ENCODE measurements at places on chromosomes 5 and 9.
A peak's percentile ranks its signal among the peaks of the same experiment; 100 is the strongest.

- DNase-seq: no peak
These were observed 123.6 kb upstream of the PITX1 start for GRCh38 chr5:135157421-135158313.

- no peak for DNase-seq
These were observed 210.8 kb downstream of the NFIB start for GRCh38 chr9:14103115-14103514.

DNA sequence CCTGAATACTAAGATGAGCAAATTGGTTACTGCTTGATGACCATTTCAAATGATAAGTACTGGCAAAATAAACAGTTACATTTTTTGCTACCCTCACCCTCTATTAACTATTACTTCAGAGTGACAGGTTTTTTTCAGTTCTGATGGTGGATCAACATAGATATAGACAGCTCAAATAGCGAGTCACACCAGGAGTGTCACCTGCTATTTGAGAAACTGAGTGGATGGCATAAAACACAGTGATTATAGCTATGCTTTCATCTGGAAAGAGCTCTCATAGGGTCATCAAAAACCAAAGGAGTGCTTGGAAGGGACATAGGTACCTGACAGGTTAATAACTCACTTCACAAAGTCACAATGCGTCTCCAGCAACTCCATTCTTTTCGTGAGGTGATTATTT is 244.5 kb upstream of the C9orf72 start:
- DNase-seq: no peak

DNA sequence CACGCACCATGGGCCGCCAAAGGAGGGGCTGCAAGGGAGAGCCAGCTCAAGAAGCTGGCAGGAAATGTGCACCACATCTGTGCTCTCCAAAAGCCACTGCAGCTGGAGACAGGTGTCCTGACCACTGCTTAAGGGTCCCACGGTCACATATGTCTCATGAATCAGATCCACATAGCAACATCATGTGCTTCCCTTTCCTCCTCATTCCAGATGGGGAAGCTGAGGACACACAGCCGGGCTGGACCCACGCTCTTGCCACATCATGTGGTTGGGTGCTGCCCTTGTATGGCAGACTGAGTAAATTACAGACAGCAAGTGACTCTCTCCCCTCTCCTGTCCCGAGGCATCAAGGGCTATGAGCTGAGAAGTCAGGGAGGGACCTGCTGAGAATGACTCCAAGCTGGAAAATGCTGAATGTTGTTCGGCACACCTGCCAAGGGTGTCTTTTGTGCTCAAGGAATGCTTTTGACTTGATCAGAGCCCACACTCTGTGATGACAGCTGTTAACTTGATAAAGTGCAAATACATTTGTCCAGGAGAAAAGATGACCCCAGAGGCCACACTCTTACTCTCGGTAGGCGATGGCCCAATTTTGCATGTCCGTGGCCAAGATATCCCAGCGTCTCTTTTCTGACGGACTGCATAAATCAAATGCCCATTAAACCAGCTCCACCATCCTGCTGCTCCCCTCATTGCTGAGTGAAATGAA is 58.2 kb downstream of the NSUN2 start:
- no peak for DNase-seq

DNA sequence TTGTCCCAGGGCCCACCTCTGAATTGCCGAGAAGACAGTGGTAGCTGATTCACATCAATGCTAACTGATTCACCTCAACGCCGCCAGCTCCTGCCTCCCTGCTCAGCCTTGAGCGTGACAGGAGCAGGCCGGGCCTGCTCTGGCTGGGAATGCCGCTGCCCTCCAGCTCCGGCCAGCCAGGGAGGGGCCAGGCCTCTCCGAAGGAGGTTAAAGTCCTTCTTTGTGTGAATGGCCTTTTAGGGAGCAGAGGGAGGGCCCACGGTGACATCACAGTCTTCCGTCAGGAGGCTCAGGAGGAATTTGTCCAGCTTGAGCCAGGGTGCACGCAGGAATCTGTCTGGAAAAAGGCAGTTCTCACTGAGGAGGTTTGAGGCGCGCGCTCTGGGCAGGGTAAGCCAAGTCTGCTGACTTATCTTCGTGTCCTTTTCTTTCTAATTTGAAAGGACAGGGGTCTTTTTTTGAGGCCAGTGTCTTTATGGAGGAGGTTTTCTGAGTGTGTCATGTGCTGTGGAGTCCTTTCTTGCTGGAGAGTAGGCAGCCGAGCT is 82.7 kb downstream of the C9orf152 start:
- DNase-seq: no peak

DNA sequence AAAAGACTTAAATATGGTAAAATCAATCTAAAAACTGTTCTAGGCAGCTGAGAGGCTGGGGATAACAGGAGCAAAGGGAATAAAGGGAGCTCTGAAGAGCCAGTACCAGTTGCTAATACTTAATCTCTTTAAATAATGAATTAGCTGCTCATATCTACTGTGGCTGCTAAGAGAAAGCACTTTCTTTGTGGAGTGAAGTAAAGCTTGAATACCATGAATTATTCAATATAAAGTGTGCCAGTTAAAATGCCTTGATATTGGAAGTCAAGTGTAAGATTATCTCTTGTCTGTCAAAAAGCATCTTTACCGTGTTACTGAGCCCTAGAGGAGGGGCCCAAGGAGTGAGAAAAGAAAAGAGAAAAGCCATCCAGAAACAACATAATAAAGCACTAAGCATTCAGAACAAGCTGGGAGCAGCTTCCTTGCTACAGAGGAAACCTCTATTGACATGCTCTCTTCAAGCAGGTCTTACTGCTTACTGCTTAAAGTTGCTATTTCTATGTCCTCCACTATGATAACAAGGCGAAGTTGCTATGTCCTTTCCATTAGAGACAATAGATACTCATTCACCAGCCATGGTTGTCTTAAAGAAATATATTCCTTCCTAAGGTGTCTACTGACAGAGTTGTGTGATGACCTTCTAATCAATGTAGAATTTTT is 297.4 kb downstream of the CETN3 start:
- no peak for DNase-seq

DNA sequence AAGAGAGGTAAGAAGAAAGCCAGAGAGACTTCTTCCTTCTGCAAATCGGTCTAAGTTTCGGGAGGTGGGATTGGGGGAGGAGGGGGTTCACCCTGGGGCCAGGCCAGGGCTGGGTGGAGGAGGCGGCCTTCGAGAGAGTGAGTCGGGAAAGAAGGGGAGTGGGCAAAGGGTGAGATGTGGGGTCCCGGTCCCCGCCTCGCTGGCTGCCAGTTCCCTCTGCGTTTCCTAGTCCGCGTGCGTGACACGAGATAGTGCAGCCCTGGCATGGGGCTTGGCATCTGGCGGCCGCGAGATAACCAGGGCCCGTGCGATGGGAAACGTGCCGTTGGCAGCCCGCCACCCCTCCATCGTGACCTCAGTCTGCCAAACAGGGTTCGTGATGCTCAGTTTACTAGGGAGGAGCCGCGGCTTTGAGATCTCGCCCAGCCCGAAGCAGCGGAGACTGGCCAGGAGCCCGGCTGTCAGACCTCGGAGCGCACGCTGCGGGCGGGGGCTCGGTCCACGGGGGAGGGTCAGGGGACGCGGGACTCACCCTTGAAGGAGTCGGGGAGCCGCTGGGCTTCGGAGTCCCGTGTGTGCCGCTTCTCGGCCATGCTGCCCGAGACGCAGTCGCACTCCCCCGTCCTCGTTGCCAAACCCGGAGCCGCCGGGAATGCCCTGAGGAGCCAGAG is at the start of gene STOM:
Gene STOM, minus strand, starts transcription at position 656 of the 671 bp plus-strand sequence. Its CDS starts 63 bp downstream, at position 593.
- DNase-seq: peak; percentile 99

- no peak for DNase-seq
These were observed 24.0 kb downstream of the VLDLR start for GRCh38 chr9:2645569-2645968.

DNA sequence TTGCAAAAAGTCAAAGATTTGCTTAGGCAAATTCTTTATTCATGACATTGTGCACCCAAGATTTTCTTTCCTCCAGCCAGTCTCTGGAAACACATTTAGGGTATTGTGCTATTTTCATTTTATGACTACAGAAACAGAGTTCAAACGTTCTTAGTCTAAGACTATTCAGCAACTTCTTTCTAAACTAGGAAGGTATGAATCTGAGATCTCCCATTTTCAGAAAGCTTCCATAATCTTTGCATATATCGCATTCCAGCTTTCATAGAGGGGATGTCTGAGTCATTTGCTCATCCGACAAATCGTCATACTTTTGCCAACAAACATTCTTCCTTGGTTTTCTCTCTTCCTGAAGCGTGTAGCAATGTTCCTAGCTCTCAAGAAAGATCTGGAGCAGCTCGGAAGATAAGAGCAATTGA is 1.6 kb upstream of the PAPPA start:
- DNase-seq: no peak

GRCh38 chr9:97504381-97505216 is 3.1 kb downstream of the TMOD1 start:
- DNase-seq: peak; percentile 59

- DNase-seq: no peak
These were observed 310.1 kb downstream of the ZNF608 start for GRCh38 chr5:124436294-124436693.

GRCh38 chr9:21252721-21253547 is 13.1 kb upstream of the IFNA14 start:
- no peak for DNase-seq

GRCh38 chr5:141172381-141173204 is at the start of gene PCDHB7:
Gene PCDHB7 (plus strand): TSS chr5:141172644. CDS start chr5:141172836, 192 bp downstream.
- no peak for DNase-seq

GRCh38 chr5:37838152-37838932 is 1.5 kb downstream of the GDNF start:
- no peak for DNase-seq

DNA sequence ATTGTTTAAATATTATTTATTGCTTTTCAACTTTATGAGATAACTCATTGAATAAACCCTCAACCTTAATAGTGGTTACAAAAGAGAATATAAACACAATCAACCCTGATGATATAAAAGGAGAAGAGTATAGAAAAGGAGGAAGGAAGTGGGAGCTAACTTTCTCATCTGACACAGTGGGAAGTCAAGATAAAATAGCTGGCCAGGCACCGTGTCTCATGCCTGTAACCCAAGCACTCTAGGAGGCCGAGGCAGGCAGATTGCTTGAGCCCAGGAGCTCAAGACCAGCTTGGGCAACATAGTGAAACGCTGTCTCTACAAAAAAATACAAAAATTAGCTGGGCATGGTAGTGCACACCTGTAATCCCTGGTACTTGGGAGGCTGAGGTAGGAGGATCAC is 93.5 kb downstream of the PPP2R2B start:
- no peak for DNase-seq

- DNase-seq: no peak
These were observed 7.3 kb upstream of the SLC25A51 start for GRCh38 chr9:37911271-37911681.

- no peak for DNase-seq
These were observed 80.4 kb downstream of the RGS3 start for GRCh38 chr9:113543982-113544303.

DNA sequence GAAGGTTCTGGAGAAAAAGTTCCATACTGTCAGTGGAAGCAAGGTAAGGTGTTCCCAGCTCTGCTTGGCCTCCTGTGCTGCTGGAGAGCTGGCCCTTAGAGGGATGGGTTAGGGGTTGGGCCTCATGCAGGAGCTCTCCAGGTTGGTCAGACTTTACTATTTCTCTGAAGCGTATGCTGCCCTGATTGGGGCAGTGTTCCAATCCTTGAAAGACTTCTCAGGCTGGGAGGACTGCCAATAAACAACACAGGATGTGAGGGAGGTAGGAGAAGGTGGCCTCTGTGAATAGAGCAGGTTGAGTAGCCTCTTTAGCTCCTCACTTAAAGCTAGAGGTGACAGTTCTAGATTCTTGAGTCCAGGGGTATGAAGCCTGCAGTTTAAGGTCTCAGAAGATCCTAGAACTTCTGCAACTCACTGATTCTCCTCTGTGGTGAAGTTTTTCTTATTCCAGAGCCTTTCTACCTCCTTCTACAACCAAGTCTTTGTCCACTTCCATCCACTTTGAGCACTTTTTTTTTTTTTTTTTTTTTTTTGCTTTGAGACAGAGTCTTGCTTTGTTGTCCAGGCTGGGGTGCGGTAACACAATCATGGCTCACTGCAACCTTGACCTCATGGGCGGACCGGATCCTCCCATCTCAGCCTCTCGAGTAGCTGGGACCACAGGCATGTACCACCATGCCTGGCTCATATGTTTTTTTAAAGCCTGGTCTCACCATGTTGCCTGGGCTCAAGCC is 3.0 kb downstream of the HNRNPAB start:
- peak; percentile 35 for DNase-seq

GRCh38 chr9:98362624-98363252 is 107.3 kb upstream of the TBC1D2 start:
- no peak for DNase-seq

DNA sequence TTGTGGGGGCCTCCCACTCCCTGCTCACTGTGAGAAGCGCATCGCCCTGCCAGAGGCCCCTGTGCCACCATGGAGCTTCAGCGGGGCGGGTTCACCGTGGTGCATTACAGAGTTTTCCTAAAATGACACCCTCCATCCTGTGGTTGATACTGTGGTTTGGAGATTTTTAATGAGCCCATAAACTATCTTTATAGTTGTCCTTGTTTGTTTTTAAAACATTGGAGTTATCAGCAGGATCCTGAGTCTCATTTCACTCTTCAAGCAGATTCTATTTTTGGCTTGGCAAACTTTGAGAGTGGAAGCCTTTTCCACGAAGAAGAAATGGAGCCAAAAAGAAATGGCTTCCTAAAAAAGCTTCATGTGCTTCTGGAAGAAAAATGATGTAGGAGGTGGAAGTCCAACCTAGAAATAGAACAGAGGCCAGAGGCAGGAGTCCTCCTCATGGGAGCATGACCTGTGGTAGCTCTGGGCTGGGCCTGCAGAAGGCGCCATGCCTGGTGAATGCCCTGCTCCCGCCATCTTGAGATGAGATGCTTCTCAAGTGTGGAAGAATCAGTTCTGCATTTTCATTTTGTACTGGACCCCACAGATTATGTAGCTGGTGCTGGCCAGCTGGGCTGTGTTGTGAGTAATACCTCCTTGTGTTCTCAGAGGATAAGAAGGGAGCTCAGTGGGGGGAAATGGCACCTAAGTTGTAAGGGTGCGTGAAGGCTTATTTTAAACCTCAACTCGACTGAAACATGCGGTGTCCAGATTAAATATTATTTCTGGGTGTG is 79.0 kb upstream of the RAI14 start:
- DNase-seq: no peak

- peak; percentile 87 for DNase-seq
These were observed at the start of the genes BRD9 and TRIP13 for GRCh38 chr5:892394-893136. Gene BRD9 (minus strand): TSS chr5:892801. CDS start chr5:892657, 144 bp downstream. Gene TRIP13 (plus strand): TSS chr5:892884. CDS start chr5:892999, 115 bp downstream.

- DNase-seq: no peak
These were observed 9.4 kb downstream of the CRB2 start for GRCh38 chr9:123365287-123365880.

- DNase-seq: no peak
These were observed 606.5 kb upstream of the ADAMTS16 start for GRCh38 chr5:4533457-4534105.

- DNase-seq: no peak
These were observed 47.5 kb downstream of the RASGRF2 start for GRCh38 chr5:81007637-81008027.

DNA sequence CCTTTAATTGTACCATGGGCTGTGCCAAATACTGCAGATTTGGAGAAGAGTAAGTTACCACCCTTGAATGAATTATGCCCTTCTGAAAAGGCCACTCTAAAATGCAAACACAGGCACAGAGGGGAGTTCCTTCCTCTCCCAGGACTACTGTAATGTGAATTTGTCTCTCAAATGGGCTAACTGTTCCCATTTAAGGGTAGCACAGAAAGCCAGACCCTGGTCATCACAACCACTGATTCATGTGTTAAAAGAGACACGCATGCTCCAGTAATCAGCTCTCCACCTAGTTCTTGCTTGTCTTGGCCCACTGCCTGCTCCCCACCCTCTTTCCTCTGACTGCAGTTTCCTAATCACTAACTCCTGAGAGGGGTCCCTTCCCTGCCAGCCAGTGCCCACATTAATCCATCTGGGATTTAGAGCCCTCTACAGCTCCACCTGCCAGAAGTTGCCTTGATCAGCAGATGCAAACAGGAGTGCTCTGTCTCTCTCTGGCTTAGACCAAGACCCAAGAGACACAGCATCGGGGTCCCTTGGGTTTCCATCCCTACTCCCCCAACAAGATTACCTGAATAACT is 382.4 kb downstream of the TMEM167A start:
- no peak for DNase-seq
